ENCODE measurements at places on chromosomes 7 and 10.
A peak's percentile ranks its signal among the peaks of the same experiment; 100 is the strongest.

- DNase-seq = no peak
Measured at GRCh38 chr10:132989476-132990415, 47.4 kb upstream of the CFAP46 start.

GRCh38 chr10:3882855-3883254 lies 97.8 kb upstream of the KLF6 start:
- no peak for DNase-seq

DNA sequence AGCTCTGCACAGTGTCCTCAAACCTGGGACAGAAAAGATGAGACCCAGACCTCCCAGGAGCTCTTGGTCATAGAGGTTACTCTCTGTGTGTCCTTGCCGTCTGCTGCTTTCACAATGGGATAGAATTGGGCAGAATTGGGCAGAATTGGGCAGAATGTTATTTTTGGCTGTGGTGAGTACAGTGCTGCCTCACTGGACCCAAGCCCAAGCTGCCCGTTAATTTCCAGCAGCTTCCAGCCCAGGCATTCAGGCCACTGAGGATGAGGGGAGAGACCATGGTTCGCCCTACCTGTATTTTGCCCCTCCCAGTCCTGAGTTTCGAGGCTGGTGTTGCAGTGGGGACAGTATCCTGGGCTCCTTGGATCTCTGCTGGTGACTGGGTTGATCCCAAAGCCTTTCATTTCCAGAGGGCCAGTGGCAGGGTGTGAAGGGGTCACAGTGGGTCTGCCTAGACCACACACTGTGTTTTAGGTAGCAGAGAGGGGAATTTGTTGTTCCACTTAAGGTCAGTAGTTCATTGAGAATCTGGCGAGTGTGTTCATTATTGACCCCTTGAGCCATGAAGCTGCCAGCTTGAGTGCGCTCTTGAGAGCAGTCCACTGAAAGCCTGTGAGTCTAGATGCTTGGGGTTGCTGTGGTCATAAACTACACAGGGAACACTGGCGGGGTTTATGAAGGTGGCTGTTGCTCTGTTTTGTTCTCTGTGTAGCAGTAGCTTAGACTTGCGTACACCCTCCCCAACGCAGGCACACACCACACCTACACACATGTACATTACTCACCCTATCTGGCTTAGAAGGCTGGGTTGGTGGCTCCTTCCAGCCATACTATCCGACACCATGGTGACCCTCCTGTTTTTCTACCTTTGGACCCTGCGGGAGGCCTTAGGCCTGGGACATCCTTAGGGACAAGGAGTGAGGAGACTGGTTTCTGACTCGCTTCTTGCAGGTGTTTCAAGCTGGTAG lies 23.5 kb downstream of the NACAD start:
- DNase-seq = no peak

DNA sequence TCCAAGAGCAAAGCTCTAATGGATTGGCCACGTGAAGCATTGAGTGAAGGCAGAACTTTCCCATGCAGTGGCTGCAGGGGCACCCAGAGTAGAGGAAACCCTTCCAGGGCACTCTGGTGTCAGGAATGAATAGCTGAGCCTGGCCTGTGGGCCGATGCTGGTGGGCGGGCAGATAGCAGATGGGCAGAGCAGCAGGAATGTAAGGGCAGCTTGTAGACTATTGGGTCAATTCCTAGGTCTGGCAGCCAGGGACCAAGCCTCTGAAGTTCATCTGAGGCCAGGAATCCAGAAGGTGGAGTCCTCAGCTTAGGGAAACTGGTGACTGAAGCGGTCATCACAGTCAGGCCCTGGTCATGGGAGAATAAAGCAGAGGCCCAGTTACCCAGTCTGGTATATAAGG lies 115.4 kb downstream of the TMEM178B start:
- DNase-seq = no peak

DNA sequence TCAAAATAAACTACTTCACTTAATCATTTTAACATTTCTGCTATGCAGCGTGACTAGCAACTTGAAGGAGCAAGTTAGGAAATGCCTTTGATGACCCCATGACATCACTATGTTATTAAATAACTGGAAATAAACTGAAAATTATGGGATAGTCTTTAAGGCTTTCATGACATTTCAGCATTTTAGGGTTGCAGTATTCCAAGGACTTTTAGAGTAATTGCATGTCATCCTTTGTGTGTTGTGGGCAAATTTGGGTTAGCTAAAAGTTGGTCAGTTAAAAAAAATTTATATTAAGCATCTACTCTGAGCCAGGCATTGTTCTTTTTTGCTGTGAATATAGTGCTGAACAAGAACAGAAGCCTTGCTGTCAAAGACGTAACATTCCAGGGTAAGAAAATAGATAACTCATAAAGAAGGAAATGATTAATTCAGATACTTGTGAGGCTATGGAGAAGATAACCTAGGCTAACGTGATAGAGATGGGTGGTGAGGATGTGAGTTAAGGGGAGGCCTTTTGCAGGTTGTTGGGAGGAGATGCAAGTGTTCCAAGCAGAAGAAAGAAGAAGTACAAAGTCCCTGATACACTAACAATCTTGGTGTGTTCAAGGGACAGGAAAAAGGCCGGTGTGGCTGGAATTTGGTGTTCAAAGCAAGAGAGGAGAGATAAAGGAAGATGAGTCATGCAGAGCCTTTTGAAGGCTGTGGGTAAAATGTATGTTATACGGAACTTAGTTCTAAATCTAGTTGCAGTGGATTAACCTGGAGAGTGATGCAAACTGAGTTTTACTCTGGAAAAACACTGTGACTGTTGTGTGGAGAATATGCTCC lies 610.2 kb downstream of the AUTS2 start:
- peak; percentile 14 for DNase-seq

DNA sequence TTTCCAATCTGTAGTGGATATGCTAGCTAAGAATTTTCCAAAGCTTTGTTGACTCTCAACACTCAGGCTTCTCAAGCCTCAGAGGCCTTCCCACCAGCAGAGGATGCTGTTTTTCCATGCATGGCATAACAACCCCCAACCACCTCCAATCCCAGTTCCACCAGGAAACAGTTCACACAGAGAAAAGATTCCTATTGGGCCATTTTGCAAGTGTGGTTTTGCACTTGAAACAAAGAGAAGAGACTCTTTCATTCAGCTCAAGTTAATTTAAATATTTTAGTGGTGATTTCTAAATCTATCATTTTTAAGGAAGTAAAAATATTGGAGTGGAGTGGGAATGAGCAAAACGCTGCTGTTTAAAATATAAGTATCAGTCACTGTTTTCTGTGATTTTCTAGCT lies 105.6 kb upstream of the COL1A2 start:
- DNase-seq = peak; percentile 96

DNA sequence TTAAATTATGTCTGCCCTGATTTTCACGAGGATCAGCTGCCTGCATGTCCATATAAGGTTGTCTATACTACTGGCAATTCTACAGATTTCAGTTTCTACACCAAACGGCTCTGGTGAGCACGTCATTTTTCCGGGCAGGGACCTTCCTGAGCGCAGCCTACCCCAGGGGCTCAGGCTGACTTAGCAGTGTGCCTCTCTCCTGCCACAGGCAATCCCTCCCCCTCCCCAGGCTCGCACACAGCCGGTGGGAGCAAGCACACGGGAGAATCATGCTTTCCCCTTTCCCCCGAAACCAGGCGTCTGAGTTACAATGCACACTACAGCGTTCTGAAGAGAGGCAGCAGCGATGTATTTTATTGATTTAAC lies 1.7 kb downstream of the KLF6 start:
- DNase-seq = peak; percentile 84

DNA sequence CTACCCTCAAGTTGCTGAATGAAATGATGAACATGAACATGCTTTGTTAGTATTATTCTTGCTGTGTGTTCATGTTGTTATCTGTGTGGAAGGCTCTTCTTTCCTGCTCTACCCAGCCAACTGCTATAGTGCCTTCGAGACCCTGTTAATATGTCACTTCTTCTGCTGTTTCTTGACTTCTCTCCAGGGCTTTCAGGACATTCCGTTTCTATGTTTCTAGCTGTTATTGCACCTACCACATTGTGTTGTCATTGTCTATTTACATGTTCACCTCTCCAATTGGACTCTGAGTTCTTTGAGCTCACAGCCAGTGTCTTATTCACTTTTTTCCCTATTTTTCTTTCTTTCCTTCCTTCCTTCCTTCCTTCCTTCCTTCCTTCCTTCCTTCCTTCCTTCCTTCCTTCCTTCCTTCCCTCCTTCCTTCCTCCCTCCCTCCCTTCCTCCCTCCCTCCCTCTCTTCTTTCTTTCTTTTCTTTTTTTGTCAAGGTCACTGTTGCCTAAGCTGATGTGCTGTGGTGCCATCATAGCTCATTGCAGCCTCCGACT lies 40.4 kb downstream of the BAMBI start:
- no peak for DNase-seq

DNA sequence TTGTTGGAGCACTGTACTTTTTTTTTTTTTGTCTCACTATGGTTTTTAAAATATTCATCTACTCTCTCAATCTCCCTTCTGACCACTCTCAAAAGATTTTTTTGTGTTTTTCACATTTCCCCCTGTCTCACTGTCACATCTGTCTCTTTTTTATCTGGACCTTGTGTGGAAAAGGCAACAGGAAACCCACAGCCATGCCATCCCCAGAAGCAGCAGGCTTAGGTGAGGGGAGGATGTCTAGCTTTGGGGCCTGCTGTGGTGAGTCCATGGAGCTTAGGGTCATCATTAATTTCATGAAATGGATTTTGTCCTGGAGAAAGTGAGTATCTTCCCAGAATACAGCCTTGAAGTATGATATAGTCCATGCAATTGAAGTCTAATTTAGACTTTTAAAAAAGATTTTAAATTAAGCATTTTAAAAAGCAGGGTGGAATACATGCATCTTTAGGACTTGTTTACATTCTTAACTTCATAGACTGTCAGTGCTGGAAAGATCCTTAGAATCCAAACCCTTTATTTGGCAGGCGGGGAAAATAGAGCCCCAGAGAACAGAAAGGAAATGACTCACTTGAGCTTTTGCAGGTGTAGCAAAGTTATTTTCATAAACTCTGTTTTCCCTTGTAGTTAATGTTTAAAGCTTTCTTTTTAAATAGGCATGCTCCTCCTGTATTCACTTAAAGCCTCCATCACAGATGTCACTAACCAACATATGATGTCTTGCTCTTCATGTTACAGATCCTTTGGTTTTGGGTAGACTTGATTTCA lies 25.1 kb downstream of the MINDY4 start:
- peak; percentile 62 for DNase-seq

GRCh38 chr7:158588085-158588877 lies 658 bp upstream of the PTPRN2 start:
- DNase-seq = no peak

- DNase-seq = peak; percentile 57
Measured at GRCh38 chr7:106679153-106679931, 18.4 kb upstream of the CCDC71L start.

DNA sequence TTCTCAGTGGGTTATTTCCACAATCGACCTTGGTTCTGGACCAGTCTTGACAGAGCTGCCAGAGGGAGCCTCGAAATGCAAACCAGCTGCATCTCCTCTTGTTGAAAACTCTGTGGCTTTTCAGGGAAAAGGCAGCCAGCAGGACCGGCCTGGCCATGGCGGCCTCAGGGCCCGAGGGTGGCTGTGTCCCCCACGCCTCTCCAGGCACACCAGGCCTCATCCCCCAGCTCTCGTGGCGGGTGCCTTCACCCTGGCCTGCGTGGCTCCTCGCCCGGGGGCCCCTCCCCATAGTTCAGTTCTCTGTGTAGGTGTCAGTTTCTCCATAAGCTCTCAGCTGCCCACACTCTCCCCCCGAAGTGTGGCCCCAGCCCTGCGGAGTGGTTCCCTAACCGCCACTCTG lies 63.5 kb downstream of the MGMT start:
- no peak for DNase-seq

DNA sequence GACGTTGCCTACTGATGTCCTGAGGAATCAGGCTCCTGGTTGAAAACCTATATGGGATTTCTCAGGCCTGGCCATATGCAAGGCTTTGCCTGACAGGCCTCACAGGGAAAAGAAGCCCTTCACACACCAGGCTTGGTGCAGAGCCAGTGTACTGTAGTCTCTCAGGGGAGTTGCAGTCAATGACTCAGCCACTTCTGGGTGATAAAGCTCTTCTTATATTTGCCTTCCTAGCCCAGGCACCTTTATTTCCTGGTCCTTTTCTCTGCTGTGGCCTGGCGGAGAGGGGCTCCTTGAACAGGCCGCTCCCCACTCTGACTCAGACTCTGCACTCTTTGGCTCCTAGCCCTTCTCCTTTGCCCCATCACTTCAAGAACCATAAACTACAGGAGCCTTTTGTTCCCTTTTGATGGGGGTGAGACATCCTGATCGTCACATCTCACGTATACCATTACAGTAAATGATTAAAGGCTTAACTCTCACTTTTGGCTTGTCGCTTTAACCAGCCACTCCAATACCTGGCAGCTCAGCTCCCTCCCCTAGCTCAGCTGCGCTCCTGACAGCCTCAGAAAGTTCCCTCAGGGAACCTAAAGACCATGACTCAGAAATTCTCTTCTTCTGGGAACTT lies 33.5 kb downstream of the DPY19L1 start:
- DNase-seq = peak; percentile 87

- DNase-seq = peak; percentile 26
Measured at GRCh38 chr7:1425292-1426136, 33.8 kb downstream of the MICALL2 start.

- DNase-seq = no peak
Measured at GRCh38 chr10:6019796-6020195, 42.4 kb downstream of the IL2RA start.

DNA sequence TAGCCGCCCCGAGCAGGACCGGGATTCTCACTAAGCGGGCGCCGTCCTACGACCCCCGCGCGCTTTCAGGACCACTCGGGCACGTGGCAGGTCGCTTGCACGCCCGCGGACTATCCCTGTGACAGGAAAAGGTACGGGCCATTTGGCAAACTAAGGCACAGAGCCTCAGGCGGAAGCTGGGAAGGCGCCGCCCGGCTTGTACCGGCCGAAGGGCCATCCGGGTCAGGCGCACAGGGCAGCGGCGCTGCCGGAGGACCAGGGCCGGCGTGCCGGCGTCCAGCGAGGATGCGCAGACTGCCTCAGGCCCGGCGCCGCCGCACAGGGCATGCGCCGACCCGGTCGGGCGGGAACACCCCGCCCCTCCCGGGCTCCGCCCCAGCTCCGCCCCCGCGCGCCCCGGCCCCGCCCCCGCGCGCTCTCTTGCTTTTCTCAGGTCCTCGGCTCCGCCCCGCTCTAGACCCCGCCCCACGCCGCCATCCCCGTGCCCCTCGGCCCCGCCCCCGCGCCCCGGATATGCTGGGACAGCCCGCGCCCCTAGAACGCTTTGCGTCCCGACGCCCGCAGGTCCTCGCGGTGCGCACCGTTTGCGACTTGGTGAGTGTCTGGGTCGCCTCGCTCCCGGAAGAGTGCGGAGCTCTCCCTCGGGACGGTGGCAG lies at the start of gene MGMT:
Gene MGMT (plus strand): TSS at position 539 of the 656 bp plus-strand sequence.
- peak; percentile 86 for DNase-seq

DNA sequence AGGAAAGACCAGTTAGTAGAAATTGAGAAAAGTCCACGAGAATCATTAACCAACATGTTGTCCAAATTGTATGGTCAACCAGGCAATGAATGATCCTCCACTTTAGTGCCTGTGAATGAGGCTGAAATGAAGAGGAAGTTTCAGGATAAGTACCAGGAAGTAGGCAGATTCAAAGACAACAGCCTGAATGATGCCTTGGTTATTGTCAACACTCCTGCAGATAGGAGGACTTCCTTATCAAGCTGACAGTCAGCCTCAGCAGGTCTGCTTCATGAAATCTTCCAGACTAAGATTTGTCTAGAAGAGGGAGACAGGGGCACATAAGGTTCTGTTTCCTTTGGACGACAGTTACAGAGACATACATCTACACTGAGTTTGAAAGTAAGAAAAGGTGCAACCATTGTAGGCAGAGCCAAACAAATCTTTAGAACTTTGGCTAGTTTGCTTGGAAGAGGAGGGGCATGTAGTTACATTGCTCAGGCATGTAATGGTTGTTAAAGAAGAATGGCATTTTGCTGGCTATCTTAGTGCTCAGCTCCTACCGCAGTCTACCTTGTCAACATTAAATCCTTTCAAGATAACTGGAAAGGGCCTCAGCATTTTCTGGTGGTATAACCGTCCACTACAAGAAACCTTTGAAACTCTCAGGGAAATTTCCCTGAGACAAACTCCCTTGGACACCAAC lies 81.4 kb downstream of the ABI1 start:
- DNase-seq = no peak

Measured in choroid plexus epithelial cell (primary cell).